Liver (tissue), 10 donors: ENCODE measurements at places on chromosomes 3 and 15. TPM values are rescaled to one million over a fixed set of nuclear protein-coding genes. Genes with fewer than 3 reads are reported as not detected.
A peak's percentile ranks its signal among the peaks of the same experiment; 100 is the strongest.

DNA sequence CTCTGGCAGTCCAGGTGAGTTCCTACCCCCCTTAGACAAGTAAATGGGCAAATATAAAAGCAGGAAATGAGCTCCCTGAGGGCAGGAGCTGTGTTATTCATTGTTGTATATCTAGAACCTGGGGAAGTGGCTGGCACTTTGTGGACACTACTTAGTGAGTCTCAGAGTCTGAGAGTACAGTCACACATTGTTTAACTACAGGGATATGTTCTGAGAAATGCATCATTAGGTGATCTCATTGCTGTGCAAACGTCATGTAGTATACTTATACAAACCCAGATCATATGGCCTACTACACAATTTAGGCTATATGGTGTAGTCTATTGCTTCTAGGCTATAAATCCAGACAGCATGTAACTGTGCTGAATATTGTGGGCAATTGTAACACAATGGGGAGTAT is 52.4 kb downstream of the DRD3 start:
- no peak for DNase-seq

GRCh38 chr3:12706504-12707253 is 42.8 kb upstream of the RAF1 start:
- DNase-seq, result peak; percentile 50

DNA sequence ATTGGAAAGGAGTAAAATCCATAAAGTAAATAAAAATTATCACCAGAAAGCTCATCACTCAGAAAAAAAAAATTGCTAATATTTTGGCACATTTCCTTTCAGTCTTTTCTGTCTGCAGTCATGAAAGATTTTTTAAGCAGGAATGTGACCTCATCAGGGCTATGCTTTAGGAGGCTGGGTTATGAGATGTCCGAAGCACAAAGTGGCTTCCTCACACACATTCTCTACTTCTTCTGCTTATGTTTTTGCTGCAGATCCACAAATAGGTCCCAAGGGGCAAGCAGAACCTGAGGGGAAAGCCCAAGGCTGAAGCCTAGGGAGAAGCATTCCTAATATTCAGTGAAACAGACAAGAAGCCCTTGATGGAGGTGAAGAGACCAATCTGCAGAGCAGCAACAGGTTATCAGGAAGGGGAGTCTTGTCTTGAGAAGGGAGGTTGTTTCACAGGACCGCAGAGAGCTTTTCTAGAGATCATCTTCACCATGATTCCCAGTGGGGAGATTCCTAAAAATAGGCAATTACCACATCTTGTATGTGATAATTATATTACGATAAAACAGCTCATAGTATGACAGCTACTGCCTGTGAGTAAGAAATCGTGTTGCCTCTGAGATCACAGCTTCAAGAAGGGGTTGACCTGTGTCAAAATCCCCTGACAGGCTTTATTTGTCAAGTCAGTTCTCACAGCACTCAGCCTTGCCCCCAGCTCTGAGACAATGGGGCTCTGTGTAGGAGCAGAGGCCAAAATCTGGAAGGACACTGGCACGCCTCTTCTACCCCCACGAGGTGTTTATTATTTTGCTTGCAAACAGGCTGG is 60.5 kb downstream of the IGF2BP2 start:
- DNase-seq, result no peak

DNA sequence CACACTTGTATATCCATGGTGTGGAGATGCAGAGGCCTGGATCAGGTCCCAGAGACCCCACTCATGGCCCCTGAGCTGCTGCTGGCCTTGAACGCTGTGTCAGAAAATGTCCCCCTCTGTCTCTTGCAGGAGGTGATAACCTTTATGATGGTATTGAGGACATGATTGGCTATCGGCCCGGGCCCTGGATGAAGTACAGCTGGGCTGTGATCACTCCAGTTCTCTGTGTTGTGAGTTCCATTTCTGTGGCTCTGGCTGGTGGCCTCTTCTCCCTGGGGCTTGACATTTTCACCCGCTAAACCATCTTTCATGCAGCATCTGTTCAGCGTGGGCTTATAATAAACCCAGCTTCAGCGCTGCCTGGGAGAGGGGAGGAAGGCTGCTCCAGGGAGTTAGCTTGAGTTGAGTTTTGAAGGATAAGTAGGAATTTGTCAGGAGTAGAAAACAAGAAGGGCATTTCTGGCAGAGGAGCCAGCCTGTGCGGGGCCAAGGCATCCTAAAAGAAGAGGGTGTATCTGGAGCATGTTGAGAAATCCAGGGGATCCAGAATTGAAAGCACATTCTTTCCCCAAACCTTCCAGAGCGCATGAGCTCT is 61.1 kb downstream of the GRIP2 start:
- DNase-seq, result no peak

GRCh38 chr3:158233791-158234190 is 123.9 kb downstream of the RSRC1 start:
- no peak for DNase-seq

DNA sequence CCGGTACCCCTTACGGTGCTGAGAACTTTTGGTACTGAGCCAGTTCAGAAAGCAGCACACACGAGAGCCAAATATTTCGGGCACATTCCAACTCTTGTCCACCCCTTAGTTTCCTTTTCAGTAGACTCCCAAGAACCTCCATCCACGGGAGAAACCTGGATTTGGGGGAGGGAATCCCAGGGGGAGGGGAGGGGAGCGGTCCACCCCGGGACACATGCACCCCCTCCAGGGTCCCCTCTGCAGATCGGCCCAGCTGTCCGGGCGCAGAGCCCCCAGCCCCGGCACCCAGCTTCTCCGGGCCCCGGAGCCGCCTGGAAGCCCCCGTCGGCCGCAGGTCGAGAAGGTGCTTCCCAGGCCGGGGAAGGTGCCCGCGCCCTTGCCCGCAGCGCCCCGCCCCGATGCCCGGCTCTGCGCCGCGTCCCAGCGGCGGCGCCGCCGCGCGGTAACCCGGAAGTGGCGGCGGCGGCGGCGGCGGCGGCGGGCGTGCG is 455 bp upstream of the ABHD17C start:
- no peak for DNase-seq

DNA sequence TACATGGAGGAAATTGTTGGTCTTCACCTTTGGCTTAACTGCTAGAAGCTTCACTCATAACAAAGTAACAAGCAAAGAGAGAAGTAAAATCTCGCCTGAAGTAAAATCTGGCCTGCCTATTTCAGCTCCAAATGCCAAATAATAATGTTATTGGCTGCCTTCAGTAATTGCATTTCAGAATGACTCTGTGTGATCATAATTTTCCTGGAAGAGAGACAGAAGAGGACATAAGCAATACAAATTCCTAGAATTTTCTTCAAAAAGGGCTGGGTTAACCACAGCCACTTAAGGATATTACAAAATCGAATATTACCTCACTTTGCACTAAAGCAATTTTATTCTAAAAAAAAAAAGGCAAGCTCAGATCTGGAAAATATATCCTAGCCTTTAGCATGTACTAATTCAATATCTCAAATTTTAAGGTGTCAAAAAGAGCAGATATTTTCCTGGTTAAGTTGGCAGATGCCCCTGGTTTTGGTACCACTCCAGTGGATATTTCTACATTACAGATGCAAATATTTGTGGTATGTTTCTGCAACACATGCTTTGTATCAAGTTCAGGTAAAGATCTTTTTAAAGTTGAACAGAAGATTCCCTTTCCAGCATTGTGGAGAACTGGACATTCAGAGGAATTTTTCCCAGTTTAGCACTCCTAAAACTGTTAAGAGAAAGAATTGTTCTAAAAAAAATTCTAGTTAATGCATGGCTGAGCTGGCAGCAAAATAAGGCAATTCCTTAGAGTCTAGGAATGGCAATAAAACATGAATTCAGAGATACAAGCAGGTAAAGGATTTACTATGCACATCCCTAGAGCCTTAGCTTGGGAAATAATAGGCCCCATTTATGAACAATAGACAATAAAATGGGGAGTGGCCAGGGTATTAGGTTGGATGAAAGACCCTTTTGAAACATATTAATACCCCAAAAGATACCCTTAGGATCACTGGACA is 116.7 kb downstream of the STAC start:
- no peak for DNase-seq

GRCh38 chr3:63655519-63655918 is 3.0 kb downstream of the SNTN start:
- DNase-seq, result no peak

DNA sequence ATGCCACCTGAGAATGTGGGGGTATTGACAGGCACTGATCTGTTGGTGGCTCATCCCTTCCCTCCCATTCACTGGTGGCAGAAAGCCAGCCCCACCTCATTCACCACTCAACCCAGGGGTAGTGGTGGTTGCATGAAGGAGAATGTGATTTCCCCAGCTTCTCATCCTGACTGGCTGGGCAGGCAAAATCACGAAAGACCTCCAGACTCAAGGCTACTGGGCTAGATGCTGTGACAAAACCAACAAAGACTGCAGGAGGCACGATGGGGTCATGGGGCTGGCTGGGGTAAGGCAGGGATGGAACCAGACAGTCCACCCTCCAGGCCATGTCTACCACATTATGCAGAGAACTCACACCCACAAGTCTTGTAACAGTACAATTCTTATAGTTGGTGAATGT is 33.9 kb downstream of the FSTL1 start:
- no peak for DNase-seq

- no peak for DNase-seq
Observed at GRCh38 chr3:195553268-195553667, 10.1 kb upstream of the PPP1R2 start.

GRCh38 chr3:101963902-101964362 is 114.6 kb downstream of the NFKBIZ start:
- no peak for DNase-seq

DNA sequence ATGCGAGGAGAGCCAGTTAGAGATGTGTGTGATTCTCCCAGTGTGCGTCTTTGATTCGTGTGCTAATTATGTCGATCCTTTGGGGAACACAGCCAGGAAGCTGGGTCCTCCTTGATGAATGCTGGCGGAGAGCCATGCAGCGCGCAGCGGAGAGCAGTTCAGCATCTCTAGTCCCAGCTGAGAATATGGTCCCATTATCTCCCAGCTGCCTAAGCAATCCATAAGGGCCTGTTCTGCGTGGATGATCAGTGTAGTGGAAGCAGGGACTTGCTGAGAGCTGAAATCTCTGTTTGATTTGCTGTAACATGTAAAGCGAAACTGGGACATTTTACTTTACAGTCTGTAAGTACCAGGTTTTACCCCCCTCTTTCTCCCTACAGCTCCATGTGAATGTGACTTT is 412.7 kb downstream of the CNTN4 start:
- DNase-seq, result no peak

DNA sequence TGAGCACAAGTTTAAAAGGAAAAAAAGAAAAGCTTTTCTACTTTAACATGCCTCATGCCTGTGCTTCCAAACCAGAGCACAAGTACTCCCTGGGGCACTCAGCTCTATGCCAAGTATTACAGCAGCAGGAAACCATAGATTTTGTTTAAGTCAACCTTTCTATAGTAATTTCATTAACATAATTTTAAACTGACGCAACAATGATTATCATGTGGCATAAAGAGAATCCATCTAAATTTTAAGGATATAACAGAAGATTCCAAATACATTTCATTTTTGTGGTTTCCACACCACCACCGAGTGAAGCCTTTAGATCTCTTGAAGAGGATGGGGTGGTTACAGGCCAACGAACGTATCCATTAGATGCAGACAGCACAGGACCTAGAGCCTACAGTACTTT is 112.1 kb downstream of the TNIK start:
- no peak for DNase-seq

GRCh38 chr3:172173316-172174254 is 134.2 kb downstream of the FNDC3B start:
- no peak for DNase-seq

- DNase-seq, result no peak
Observed at GRCh38 chr3:188421151-188421821, 267.3 kb downstream of the LPP start.

DNA sequence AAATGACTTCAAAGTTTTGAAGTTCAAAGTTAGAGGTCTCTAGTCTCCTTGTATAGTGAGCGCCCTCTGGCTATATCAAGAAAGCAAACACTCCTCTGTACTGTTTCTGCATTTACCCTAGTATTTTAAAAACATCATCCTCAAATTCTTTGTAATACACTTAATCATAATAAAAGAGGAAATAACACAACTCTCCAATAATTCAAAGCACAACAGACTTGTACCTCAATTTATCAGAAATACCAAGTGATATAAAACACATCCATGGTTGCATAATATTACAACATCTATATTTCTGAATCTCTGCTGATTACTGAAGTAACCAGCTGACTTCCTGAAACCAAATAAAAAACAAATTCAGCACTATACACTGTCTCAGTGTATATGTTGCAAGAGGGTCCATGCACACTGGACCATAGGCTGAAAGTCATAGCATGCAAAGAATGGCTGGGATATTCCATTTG is 12.5 kb downstream of the PLOD2 start:
- DNase-seq, result no peak

DNA sequence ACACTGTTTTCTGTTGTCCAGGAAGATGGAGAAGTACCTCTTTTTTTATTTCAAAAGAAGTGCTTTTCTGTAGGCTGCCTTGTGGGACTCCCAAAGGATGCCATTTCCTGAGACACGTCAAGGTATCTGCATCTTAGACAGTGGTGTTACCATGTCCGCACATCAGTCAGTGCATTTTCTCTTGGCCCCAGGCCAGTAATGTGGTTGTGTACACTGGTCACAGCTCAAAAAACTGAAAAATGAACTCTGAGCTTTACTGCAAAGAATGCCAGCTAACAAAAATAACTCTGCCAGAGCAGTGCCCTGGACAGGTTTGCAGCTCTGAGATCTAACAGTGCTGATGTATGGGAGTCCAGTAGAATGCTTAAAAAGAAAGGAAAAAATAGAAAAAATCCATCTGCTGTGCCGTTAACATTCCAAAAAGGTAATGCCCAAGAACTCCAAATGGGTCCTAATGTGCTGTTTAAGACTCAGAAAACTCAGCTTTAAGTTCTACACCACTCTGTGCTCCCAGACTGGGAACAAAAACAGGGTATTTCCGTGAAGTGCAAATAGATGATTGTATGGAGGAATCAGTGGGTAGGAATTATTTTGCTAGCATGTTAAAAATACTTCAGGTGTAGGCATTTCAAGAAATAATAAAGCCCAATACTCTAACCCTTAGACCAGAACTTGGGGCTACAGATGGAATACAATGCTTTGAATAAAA is 315.9 kb downstream of the FEZF2 start:
- no peak for DNase-seq

GRCh38 chr3:126509597-126510307 is 7.8 kb downstream of the UROC1 start:
- no peak for DNase-seq

DNA sequence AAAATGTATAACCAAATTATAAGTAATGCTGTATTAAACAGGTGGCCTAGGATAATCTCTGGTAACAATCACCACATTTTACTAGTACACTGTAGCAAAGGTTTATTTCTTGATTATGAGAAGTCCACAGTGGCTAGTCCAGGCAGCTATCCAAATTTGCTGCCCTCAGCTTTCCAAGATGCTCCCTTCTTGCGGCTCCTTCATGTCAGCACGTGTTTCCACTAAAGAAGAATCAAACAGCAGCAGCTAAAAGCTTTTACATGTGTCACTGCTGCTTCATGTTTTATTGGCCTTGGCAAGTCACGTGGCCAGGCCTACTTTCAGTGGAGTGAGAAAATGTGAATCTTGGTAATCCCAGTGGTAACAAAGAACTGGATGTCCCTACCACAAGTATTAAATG is 5.6 kb upstream of the RBMS3 start:
- DNase-seq, result no peak

- DNase-seq, result no peak
Observed at GRCh38 chr3:9110802-9111201, 138.6 kb downstream of the SRGAP3 start.

The CKMT1B gene
- total RNA-seq, result 0.37 TPM

The ARL6IP5 gene
- total RNA-seq, result 38.9 TPM

The SERINC4 gene
- not detected for total RNA-seq

The FMN1 gene
- 0.84 TPM for total RNA-seq

The ZNF385D gene
- total RNA-seq, result 0.09 TPM

The SCAMP5 gene
- 5.8 TPM for total RNA-seq

The MEX3B gene
- total RNA-seq, result 0.33 TPM

The SLC25A38 gene
- total RNA-seq, result 44.4 TPM

The CPN2 gene
- total RNA-seq, result 87.9 TPM
